Esophagus squamous epithelium (tissue), 5 donors: ENCODE measurements at places on chromosomes 2 and 18.

GRCh38 chr2:55875434-55876135, 48.0 kb downstream of the EFEMP1 start:
- DNase-seq, result no peak

DNA sequence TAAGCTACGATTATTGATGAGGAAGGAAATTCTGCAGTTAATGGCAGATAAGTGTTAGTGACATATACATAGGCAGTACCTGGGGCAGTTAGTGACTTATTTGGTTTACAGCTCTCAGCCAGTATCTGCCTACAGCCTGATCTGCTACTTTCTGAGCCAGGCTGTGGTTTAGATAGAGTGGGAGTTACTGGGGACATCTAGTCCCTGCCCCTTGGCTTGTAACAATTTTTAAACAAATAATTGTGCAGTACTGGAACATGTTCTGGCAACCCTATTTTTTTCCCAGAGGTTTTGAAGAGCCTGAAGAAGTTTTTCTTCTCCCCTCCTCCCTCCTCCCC, 2.3 kb downstream of the KIF5C start:
- no peak for DNase-seq

DNA sequence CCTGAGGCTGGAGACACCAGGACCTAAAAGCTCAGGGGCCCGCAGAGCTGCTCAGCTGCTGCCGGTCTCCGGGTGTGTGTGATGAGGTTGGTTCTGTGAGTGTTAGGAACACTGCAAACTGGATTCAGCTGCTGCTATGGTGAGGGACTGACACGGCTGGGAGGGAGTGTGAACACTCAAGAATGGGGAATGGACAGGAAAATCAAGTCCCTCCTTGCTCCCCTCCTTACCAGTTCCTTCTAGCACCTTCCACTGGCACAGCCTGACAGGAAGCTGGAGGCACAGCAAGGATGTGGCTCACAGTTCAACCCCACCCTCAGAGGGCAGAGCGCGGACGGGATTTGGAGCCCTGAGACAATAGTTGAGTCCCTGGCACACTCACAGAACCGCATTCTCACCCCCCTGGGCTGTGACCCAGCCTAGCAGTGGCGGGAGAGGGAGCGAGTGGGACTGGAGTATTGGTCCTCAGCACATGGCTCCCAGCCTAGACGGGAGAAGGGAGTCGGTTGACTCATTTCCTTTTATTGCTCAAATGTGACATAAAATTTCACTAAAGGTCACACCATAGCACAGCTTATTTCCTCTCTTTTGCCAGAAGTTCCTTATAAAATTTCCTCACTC, 42.5 kb downstream of the LRRC30 start:
- DNase-seq, result no peak

DNA sequence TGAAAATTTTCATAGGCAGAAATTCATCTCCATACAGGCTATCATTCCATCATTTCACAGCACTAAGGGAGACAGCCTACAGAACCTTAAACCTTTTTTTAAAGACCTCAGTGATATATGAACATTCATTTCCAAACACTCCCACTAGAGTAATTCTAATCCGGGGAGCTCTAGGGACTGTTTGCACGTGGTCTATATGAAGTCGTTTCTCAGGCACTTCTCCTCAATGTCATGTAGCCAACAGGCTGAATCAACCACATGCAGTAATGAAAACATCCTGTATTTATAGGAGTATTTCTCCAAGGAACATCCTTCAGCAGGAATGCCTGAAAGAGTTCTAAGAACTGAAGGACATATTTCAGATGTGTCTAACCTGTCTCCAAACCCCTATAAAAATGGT, 97.3 kb upstream of the CREB1 start:
- DNase-seq, result no peak

GRCh38 chr18:31386741-31387140, 10.2 kb downstream of the DSG4 start:
- DNase-seq, result no peak

DNA sequence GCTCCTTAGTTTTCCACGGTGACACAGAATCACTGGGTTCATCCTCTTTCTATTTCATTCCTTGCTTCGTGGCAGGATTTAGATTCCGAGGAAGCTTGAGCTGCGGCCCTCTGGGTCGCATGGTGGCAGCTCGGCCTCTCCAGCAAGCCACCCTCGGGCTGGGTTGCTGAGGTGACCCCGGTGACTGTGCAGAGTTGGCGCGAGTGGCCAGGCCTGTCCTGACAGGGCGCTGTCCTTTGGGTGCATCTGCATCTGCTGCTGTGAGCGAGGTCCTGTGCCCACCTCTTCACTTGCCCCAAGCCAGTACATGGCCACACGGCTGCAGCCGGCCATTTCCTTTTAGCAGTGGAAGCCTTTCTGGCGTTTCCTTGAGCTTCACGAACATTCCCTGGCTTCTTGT, 21.8 kb downstream of the PRELID3A start:
- no peak for DNase-seq

DNA sequence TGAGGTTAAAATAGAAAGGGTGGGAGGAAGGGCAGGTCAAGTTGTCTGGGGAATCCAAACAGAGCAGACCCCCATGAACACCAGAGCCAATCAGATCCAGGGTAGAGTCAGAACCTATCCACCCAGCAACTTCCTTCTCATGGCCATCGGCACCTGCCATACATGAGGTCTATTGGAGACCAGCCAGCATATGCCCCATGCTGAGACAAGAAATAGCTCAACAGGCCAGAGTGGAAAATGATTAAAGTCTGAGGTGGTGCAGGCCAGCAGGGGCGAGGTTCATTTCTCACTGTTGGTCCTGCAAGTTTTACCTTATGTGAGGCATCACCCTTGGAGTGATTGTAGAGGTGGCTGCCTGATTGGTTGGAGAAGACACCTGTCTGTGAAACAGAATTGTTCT, 89.2 kb downstream of the LONRF2 start:
- DNase-seq, result no peak

- DNase-seq, result no peak
These were observed 8.7 kb upstream of the CCL20 start for GRCh38 chr2:227804975-227805374.

- DNase-seq, result no peak
These were observed 36.3 kb upstream of the ITM2C start for GRCh38 chr2:230828272-230828961.

DNA sequence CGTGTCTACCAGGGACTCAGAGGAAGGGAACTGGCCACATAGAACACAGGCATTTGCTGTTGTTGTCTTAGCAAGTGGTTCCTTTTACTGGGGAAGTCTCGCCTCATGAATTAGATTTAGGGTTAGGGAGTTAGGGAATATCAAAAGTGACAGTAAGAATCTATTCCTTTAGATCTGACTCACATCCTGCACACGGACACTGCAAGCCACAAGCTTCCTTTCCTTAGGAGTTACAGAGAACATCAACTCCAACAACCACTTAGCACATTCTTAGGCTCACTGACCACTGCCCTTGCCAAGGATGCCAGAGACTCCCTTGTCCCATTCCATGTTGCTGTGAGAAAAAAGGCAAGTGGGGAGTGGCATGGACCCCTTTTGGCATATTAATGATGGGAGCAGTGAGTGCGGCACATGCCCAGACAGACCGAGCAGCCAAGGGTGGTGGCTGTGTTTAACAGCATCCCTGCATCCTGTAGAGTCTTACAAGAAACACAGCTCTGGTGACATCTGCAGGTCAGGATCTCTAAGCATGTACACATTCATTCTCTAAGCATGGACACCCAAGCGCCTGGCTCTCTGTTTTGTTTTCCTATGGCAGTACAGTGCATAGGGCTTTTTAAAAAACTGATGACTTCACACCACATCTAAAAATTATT, 745.6 kb upstream of the RAB6C start:
- no peak for DNase-seq

- no peak for DNase-seq
These were observed 66.1 kb downstream of the EXOC6B start for GRCh38 chr2:72759755-72760154.

DNA sequence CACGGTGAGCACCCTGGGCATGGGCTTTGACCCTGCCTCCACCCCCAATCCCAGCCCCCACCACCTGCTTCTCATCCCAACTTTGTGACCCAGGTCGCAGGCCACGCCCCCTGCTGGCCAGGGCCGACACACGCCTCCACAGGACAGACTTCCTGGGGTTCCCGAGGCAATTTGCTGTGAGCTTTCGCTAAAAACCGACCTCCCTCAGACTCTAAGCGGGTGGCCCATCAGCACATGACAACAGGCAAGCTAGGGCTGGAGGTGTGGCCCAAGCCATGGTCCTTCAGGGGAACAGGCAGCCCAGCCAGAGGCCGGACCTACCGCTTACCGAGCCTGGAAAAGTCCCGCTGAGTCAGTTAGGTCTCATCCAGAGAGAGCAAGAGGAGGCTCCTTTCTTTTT, 31.9 kb downstream of the C1QL2 start:
- DNase-seq, result no peak

DNA sequence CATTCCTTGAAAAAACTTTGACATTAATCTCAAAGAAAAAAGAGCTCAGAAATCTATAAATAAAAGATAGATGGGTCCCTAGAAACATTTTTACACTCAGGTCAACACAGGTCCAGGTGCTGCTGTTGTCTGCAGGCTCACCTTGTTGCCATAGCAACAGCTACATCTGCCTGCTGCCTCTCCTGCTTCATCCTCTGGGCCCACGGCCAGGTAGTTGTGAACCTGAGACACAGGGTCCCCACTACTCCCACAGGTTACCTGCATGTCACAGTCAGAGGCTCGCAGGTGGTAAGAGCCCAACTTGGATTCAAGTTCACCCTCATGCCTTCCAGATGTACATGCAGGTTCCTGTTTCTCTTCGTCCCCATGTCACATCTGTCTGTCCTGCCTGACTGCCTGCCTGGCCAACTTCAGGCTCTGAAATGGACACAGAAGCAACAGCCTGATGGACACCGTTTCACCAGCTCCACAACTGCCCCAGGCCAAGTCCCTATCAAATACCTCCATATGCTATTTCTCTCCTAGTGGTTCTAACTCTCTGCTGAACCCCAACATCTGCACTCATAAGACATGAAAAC, 88.3 kb upstream of the SALL3 start:
- DNase-seq, result no peak
